ENCODE measurements at places on chromosomes 1 and 21. TPM values are rescaled to one million over a fixed set of nuclear protein-coding genes. Genes with fewer than 3 reads are reported as not detected.
A peak's percentile ranks its signal among the peaks of the same experiment; 100 is the strongest.

SH2D2A gene
- polyA plus RNA-seq = 0.95 TPM

PRRX1 gene
- 27.7 TPM for polyA plus RNA-seq

SPSB1 gene
- 7.0 TPM for polyA plus RNA-seq

LCE2C gene
- not detected for polyA plus RNA-seq

GSTM5 gene
- 1.4 TPM for polyA plus RNA-seq

IGSF21 gene
- not detected for polyA plus RNA-seq

MYBPH gene
- polyA plus RNA-seq = not detected

HSD11B1 gene
- 1.2 TPM for polyA plus RNA-seq

FMO2 gene
- 7.5 TPM for polyA plus RNA-seq

DNA sequence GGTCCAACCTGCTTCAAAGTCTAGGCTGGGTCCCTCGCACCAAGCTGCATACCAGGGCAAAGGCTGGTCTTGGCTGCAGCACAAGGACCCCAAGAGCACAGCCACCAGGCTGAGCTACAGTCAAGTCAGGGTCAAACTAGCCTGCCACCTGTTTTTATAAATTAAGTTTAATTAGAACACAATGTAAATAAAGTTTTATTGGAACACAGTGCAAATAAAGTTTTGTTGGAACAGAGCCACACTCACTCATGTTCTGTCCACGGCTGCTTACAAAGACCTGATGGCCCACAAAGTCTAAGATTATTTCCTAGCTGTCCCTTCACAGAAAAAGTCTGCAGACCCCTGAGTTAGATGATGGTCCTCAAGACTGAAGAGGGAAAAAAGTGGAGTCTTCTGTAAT lies 66.2 kb downstream of the MRPL37 start:
- H3K4me1 ChIP-seq = peaks cover 34% of the 10 kb centered on the region
- H3K27ac ChIP-seq = no peak overlapping the region
- no peak for DNase-seq
- no peaks in the 10 kb centered on the region for H3K36me3 ChIP-seq

- no peak overlapping the region for H3K4me3 ChIP-seq
- H3K27me3 ChIP-seq = no peaks in the 10 kb centered on the region
- peak overlapping the region; percentile 23 for H3K27ac ChIP-seq
- DNase-seq = no peak
- peaks cover 52% of the 10 kb centered on the region for H3K4me1 ChIP-seq
- peaks cover 9% of the 10 kb centered on the region for H3K36me3 ChIP-seq
Measured at GRCh38 chr1:184507604-184508280, 120.9 kb downstream of the C1orf21 start.

- H3K4me1 ChIP-seq = no peaks in the 10 kb centered on the region
- no peak overlapping the region for H3K27ac ChIP-seq
- H3K27me3 ChIP-seq = no peaks in the 10 kb centered on the region
- H3K4me3 ChIP-seq = no peak overlapping the region
- no peaks in the 10 kb centered on the region for H3K36me3 ChIP-seq
- DNase-seq = no peak
Measured at GRCh38 chr1:48649880-48650279, 126.8 kb downstream of the BEND5 start.

GRCh38 chr1:52592637-52593323 lies 9.4 kb upstream of the GPX7 start:
- H3K27me3 ChIP-seq = no peaks in the 10 kb centered on the region
- H3K4me1 ChIP-seq = no peaks in the 10 kb centered on the region
- no peak overlapping the region for H3K27ac ChIP-seq
- H3K36me3 ChIP-seq = no peaks in the 10 kb centered on the region
- no peak overlapping the region for H3K4me3 ChIP-seq

DNA sequence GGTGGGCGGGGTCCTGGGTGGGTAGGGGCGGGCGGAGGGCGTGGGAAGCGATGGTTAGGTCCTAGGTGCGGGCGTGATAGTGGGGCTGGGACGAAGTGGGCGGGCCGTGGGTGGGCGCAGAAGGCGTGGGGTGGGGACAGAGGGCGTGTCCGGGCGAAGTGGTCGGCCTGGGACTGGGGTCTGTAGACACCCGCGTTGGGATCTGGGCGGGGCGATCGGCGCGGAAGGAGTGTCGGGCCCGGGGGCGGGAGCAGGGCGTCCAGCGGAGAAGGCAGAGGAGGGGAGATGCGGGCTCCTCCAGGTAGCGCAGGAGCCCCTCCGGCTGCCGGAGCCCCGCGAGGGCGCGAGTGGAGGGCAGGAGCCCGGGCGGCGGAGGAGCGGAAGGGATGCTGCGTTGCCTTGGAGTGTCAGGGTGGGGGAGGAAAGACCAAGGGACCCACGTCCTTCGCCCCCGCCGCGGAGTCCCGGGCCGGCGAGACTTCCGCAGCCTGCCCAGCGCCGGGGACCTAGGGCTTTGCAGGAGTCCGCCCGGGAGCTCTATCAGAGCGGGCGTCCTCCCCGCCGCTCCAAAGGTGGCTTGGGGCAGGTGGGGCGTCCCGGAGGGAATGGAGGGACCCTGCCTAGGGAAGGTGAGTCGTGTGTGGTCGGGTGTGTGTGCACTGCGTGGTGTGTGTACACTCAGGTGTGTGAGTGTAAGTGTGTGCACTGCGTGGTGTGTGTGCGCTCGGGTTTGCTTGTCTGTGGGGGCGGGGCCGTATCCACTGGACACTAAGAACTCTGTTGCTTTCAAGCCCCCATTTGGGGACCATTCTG lies 27.0 kb upstream of the PRSS38 start:
- H3K36me3 ChIP-seq = no peaks in the 10 kb centered on the region
- H3K27ac ChIP-seq = no peak overlapping the region
- peak; percentile 88 for DNase-seq
- H3K4me3 ChIP-seq = peak overlapping the region; percentile 78
- peaks cover 11% of the 10 kb centered on the region for H3K4me1 ChIP-seq

GRCh38 chr1:226637147-226637935 lies 88.8 kb downstream of the STUM start:
- H3K36me3 ChIP-seq = peaks cover 76% of the 10 kb centered on the region
- H3K27me3 ChIP-seq = no peaks in the 10 kb centered on the region
- no peak overlapping the region for H3K4me3 ChIP-seq
- peak; percentile 63 for DNase-seq
- peak overlapping the region; percentile 45 for H3K27ac ChIP-seq

GRCh38 chr1:227947386-227947675 lies 401 bp downstream of the WNT9A start:
- no peaks in the 10 kb centered on the region for H3K27me3 ChIP-seq
- H3K4me1 ChIP-seq = peaks cover 24% of the 10 kb centered on the region
- no peak for DNase-seq
- H3K4me3 ChIP-seq = peak overlapping the region; percentile 68
- no peaks in the 10 kb centered on the region for H3K36me3 ChIP-seq

GRCh38 chr1:4002061-4002521 lies 102.0 kb upstream of the C1orf174 start:
- H3K4me1 ChIP-seq = no peaks in the 10 kb centered on the region
- no peak overlapping the region for H3K27ac ChIP-seq
- peaks cover 3% of the 10 kb centered on the region for H3K27me3 ChIP-seq
- no peaks in the 10 kb centered on the region for H3K36me3 ChIP-seq
- no peak overlapping the region for H3K4me3 ChIP-seq

DNA sequence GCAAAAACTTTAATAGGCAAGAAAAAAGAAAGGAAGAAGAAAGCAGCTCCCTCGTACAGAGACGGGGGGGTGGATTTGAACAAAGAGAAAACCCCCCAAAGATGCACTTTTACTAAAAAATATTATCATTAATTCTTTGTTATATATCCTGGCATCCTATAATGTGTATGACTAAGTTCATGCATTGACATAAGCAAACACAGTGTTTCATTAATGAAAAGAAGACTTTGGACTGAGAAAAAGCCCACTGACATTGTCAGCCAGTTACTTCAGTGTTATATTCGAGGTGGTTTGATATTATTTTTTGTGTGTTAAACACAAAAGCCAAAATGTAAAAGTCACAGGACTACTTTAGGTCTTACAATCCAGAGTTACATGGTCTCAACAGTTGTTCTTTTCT lies 110.1 kb upstream of the DPYD start:
- H3K36me3 ChIP-seq = no peaks in the 10 kb centered on the region
- no peak for DNase-seq
- no peak overlapping the region for H3K4me3 ChIP-seq
- H3K27me3 ChIP-seq = no peaks in the 10 kb centered on the region
- no peak overlapping the region for H3K27ac ChIP-seq

DNA sequence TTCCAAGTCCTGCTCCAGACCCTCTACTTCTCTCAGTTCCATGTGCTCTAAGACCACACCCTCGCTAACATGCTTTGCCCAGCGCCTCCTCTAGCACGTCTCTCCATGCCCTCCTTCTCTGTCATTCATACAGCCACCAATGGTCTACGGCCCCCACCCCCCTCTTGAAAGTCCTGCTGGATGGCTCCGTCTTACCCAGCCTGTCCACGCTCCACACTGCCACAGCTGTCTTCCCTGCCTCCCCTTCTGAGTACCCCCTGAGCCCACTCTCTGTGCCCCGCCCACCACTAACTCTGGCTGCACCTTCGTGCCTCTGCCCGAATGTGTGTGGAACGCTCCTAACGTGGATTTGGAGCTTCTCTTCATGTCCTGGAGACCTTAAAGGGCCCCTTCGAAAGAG lies 244.6 kb downstream of the TRABD2B start:
- no peaks in the 10 kb centered on the region for H3K4me1 ChIP-seq
- DNase-seq = no peak
- H3K36me3 ChIP-seq = no peaks in the 10 kb centered on the region
- H3K27me3 ChIP-seq = no peaks in the 10 kb centered on the region
- no peak overlapping the region for H3K4me3 ChIP-seq

GRCh38 chr1:13763991-13764390 lies 64.0 kb downstream of the PRDM2 start:
- DNase-seq = no peak
- H3K36me3 ChIP-seq = no peaks in the 10 kb centered on the region
- H3K27ac ChIP-seq = no peak overlapping the region
- no peaks in the 10 kb centered on the region for H3K27me3 ChIP-seq
- peaks cover 65% of the 10 kb centered on the region for H3K4me1 ChIP-seq
- no peak overlapping the region for H3K4me3 ChIP-seq

DNA sequence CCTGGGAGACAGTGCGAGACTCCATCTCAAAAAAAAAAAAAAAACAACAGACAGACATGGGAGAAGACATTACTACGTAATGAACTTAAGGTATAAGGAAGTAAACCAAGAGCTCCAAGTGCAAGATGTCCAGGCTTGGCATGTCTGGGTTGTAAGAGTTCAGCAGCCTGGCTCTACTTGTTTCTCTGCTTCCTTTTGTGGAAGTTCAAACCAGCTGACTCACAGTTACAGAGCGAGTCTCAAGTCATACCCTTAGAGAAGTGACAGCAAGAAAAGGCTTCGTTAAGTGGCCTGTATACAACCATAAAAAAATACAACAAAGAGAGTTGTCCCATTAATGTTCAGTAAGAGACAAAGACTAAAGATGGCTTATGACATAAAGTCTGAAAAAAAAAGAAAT lies 1.3 kb downstream of the RIT1 start:
- H3K4me1 ChIP-seq = no peaks in the 10 kb centered on the region
- H3K4me3 ChIP-seq = peak overlapping the region; percentile 85
- peaks cover 84% of the 10 kb centered on the region for H3K36me3 ChIP-seq
- no peak for DNase-seq
- no peaks in the 10 kb centered on the region for H3K27me3 ChIP-seq
- peak overlapping the region; percentile 87 for H3K27ac ChIP-seq

- H3K27me3 ChIP-seq = no peaks in the 10 kb centered on the region
- no peak overlapping the region for H3K4me3 ChIP-seq
- no peak for DNase-seq
- no peak overlapping the region for H3K27ac ChIP-seq
- H3K36me3 ChIP-seq = no peaks in the 10 kb centered on the region
Measured at GRCh38 chr1:199918196-199918769, 109.2 kb upstream of the NR5A2 start.

DNA sequence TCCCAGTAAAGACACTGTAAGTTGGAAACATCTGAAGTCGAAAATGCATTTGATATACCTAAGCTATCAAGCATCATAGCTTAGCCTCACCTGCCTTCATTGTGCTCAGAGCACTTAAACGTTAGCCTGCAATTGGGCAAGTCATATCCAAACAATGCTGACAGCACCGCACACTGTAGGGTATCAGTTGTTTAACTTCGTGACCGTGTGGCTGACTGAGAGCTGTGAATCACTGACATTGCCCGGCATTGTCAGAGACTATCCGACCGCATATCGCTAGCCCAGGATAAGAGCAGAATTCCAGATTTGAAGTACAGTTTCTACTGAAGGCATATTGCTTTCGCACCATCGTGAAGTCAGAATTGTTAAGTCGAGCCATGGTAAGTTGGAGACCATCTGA lies 41.5 kb downstream of the GALNT2 start:
- no peak overlapping the region for H3K4me3 ChIP-seq
- H3K36me3 ChIP-seq = no peaks in the 10 kb centered on the region
- H3K4me1 ChIP-seq = peaks cover 24% of the 10 kb centered on the region
- H3K27me3 ChIP-seq = no peaks in the 10 kb centered on the region
- no peak overlapping the region for H3K27ac ChIP-seq

DNA sequence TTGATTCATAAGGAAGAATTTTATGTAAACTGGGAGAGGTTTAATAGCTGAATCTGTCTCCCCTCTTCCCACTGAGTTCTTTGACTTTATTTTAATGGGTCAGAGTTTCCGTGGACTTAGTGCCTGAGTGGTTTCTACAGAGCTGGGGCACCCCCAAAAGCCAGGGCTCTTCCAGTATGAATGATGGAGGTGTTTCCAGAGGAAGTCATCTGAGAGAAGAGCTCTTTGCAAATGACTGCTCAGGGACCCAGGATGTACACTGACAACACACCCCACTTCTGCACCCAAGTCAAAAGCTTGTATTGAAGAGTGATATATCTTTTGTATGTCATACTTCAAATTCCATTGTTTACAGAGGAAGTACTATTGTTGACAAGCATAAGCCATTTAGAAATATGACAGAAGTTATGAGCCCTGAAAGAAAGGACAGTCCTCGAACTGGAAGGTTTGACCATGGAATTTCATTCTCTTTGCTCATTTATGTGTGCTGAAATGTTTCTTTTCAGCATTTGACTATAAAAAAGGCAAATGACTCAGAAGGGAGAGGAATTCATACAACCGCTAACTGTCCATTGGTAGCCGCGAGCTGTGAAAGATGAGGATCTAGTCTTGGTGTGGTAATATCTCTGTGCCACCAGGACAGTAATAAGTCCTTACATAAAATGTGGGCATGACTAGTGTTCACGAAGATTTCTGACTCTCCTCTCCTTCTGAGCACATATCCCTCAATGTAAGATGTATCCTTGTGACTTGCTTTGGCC lies 25.4 kb upstream of the LMX1A start:
- H3K36me3 ChIP-seq = no peaks in the 10 kb centered on the region
- H3K4me1 ChIP-seq = peaks cover 3% of the 10 kb centered on the region
- H3K27me3 ChIP-seq = peaks cover 18% of the 10 kb centered on the region
- no peak overlapping the region for H3K27ac ChIP-seq

GRCh38 chr1:198638894-198639635 lies at the start of gene PTPRC:
TSS of gene PTPRC (plus strand) at chr1:198639040. CDS start at chr1:198639269, 229 bp downstream.
- no peaks in the 10 kb centered on the region for H3K27me3 ChIP-seq
- H3K36me3 ChIP-seq = no peaks in the 10 kb centered on the region
- no peak within 1 kb of the TSS for H3K27ac ChIP-seq
- peak within 1 kb of the TSS; percentile 27 for H3K4me3 ChIP-seq

DNA sequence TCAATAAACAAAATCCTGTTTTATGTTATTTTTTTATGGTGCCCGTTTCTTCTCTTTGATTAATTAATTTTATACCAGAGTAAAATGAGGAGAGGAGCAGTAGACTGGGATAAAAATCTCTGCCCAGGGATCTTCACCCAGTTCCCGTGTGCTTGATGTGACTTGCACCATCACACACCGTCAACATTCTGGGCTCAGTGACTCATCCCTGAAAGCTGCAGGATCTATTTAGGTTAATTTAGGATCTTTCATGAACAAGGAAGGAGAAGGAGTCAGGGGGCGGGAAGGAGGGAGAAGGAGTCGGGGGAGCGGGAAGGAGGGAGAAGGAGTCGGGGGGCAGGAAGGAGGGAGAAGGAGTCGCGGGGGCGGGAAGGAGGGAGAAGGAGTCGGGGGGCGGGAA lies 182.4 kb downstream of the SMYD3 start:
- DNase-seq = no peak
- H3K4me3 ChIP-seq = no peak overlapping the region
- H3K27me3 ChIP-seq = no peaks in the 10 kb centered on the region
- H3K36me3 ChIP-seq = no peaks in the 10 kb centered on the region

All from heart left ventricle (tissue), 16 donors.